ENCODE measurements at places on chromosomes 3 and 15.

DNA sequence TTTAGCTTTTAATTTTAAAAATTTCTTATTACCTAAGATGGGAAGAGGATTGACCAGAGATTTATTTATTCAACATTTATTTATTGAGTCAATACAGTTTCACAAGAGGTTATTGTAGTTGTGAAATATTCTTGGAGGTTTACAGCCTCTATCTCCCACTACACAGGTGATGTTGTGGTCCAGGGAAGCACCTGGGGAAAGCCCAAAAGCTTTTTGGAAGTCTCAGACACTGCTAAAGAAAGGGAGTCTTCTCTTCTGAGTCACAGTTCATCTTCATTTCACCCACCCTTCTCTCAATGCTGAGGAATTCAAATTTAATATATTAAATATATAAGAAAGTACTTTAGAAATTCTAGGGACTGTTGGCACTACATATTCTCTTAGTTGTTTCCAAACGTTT lies 41.8 kb downstream of the SERPINI1 start:
- no peak for DNase-seq

- DNase-seq: no peak
Observed at GRCh38 chr15:76994001-76994400, 925 bp upstream of the PSTPIP1 start.

GRCh38 chr3:174951034-174951433 lies 91.9 kb downstream of the NAALADL2 start:
- no peak for DNase-seq

GRCh38 chr3:160384639-160385318 lies 14.2 kb downstream of the IFT80 start:
- no peak for DNase-seq

DNA sequence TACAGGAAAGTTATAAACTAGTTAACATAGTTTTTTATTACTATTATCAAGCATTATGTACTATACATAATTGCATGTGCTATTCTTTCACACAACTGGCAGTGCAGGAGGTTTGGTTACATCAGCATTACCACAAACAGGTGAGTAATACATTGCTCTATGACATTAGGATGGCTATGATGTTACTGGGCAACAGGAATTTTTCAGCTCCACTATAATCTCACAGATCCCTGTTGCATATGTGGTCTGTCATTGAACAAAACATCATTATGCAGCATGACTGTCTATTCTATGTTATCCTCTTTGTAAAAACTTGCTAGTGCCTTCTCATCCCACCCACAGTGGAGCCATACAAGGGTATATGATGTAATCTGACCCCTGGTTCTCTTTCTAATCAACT lies 36.5 kb upstream of the PDZRN3 start:
- DNase-seq: no peak

DNA sequence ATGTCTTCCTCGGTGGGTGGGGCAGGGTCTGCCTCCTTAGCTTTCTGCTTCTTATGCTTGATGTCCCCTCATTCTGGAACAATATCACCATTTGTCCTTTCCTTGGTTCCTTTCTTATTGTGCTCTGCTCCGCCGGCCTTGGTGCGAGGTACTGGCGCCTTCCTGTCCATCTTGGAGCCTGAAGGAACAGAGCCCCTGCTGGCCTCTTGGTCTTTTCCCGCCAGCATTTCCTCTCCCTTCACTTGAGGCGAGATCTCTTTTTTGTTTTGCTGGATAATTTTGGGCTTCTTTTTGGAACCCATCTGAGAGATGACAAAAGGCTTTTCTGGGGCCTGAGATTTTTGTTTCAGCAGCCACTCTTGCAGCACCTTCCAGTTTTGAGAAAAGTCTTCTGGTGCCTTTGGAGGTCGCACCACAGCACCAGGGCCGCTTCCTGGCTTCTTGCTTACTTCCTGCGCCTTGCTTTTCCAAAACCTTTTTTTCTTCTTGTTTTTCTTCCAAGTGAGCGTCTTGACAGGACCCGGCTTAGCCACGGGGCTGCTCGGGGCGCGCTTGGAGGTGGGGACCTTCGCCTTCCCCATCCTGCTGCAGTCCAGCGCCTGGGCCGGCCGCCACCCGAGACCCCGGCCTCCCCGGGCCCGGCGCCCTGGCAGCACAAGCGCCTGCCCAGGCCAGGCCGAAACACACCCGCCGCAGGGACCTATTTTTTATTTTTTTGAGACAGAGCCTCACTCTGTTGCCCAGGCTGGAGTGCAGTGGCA lies 127.1 kb downstream of the KLF13 start:
- DNase-seq: no peak

GRCh38 chr3:71366988-71367604 lies 216.4 kb downstream of the FOXP1 start:
- no peak for DNase-seq

- no peak for DNase-seq
Observed at GRCh38 chr3:130894986-130895280, 1.0 kb downstream of the ATP2C1 start.

- no peak for DNase-seq
Observed at GRCh38 chr3:122577409-122578031, at the start of gene PARP15. Gene PARP15 (plus strand): TSS chr3:122577650. CDS start chr3:122577668, 18 bp downstream.

DNA sequence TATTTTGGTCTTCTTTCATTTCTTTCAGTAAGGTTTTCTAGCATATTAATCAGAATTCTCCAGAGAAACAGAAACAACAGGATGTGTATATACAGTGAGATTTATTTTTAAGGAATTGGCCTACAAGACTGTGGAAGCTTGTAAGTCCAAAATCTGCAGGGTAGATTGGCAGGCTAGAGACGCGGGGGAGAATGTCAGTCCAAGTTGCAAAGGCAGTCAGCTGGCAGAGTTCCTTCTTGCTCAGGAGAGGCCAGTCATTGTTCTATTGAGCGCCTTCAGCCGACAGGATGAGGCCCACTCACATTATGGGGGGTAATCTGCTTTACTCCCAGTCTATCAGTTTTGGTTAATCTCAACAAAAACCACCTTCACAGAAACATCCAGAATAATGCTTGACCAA lies 133.4 kb upstream of the UBE3A start:
- DNase-seq: no peak

GRCh38 chr3:111366515-111366914 lies 175.5 kb upstream of the CD96 start:
- no peak for DNase-seq

DNA sequence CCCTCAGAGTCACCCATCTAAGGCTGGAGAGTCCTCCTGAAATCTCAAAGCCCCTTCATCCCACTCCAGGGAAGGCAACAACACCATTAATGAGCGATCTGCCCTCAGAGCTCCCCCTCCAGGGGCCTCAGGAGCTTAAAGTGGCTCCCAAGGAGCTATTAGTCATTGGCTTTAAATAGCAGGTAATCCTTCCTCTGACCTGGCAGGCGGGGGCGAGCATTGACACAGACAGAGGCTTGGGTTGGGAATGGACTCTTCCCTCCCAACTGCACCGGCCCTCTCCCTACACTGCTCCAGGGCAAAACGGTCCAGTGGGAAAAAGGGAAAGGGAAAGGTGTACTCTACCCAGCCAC lies 1.4 kb downstream of the MFGE8 start:
- DNase-seq: no peak

DNA sequence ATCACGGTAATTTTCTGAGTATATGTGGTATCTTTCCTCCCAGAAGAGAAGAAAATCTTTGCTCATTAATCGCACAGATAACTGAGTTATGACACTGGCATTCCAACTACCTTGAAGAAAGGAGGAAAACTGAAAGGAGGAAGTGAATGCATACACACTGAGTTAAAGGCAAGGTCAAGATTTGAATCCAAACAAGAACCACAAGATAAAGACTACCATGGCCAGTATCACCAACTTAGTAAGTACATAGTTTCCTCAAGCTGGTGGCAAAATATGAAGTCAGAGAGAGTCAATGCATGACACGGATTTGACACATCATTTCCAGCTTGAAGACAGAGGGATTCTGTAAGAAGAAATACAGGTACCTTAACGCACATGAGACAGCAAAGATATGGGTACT lies 287.5 kb downstream of the ULK4 start:
- DNase-seq: no peak

GRCh38 chr3:59081071-59081470 lies 31.2 kb upstream of the CFAP20DC start:
- no peak for DNase-seq
